ENCODE measurements at places on chromosomes 2 and 18. TPM values are rescaled to one million over a fixed set of nuclear protein-coding genes. Genes with fewer than 3 reads are reported as not detected.

Gene PTPRM
- total RNA-seq, result 19.2 TPM

GRCh38 chr2:225501022-225501421, 101.5 kb downstream of the NYAP2 start:
- no peak for DNase-seq

Gene KCNG3
- total RNA-seq, result not detected

DNA sequence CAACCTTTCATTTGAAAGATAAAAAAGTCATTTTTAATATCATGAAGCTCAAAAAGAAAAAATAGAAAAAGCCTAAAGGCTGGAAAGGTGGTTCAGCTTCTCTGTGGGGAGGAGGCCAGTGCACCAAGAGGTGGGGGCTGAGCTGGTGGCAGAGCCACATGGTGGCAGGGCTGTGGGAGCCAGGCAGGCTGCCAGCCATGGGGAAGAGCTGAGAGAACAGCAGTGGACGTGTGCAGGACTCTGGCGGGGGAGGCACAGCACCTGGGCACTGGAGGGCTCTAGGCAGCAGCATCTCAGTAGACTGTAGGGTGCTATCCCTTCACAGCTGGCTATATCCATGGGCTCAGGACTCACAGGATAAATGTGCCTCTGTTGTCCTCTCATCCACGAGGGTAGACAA, 47.8 kb downstream of the STK25 start:
- no peak for DNase-seq

DNA sequence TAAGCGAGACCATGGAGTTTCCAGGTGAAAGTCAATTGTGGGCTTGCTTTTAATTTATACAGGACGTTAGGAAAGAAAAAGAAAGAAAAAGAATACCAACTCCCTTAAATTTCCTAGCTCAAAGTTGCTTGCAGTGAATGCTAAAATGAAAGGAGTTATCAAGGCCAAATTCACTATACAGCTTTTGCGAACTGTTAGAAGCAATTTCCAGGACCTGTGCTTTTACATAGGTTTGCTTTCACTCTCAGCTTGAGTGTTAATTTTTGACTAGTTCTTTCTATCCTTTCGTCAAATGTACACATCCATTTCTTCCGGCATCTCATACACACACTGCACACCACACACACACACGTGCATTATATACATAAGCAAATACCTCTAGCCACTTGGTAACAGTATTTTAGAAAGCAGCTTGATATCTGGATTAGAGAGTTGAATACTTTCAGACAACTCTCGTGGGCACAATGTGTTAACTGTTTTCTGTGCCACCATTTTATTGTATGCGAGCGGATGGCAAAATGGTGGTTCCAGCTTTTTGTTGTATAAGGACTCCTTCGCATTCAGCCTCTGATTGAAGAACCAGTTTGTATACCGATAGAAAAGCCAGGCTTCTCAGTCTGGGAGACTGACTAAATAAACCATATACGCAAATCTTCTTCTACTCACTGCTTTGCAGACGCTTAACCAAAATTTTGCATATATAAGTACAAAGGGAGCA, 381.8 kb downstream of the MTX2 start:
- no peak for DNase-seq

GRCh38 chr2:44107086-44107740, 61.5 kb upstream of the PPM1B start:
- DNase-seq, result no peak

DNA sequence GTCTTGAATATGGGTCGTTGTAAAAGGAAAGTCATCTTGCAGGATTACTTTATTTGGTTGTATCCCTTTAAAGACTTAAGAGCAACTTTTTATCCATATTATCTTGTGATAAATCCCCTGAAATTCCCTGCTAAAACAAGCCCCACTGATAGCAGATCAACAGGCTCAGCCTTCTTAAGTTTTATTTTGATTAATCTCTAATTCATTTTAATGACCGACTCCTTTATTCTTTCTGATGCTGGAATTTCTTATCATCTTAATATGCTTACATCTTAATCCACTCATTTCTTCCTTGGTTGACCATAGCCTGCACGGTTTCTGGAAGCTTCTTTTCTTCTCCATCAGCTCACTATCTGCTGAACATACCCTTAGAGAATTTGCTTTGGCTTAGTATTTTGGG, 188.5 kb upstream of the CCDC68 start:
- no peak for DNase-seq

GRCh38 chr2:236558993-236559978, 10.3 kb upstream of the ACKR3 start:
- DNase-seq, result no peak

All from natural killer cell treated with Interleukin-12 subunit alpha and Interleukin-12 subunit beta and Interleukin-15 and Interleukin-18, amount 100 ng/mL, for 72 hours (primary cell).